IMR-90 (cell line): ENCODE measurements at places on chromosomes 6 and 20.

- DNase-seq, result no peak
- H3K27me3 ChIP-seq, result peaks cover 41% of the 10 kb centered on the region
- H3K36me3 ChIP-seq, result no peaks in the 10 kb centered on the region
- H3K27ac ChIP-seq, result no peak overlapping the region
These were observed 5.6 kb downstream of the CD93 start for GRCh38 chr20:23080521-23080920.

DNA sequence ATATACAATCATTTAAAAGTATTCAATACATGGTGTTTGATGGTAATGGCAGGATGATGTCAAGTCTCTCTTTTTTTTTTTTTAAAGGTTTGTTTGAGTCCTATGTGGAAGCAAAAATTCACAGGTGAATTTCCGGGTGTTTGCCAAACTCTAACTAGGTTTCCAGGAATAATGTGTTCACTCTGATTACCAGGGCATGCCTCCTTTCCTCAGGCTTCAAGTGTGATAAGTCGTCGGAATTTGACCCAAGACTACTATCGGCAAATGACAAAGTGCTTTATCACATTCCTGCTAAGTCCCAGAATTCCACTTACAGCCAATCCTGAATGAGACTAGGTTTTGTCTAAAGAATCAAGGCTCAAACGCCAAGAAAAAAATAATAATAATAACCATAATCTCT lies 7.3 kb downstream of the OARD1 start:
- no peaks in the 10 kb centered on the region for H3K27me3 ChIP-seq
- DNase-seq, result no peak
- H3K36me3 ChIP-seq, result no peaks in the 10 kb centered on the region; the same call in 1 of the 2 replicates
- no peak overlapping the region for H3K4me3 ChIP-seq
- H3K4me1 ChIP-seq, result no peaks in the 10 kb centered on the region

- DNase-seq, result no peak
- no peak overlapping the region for H3K27ac ChIP-seq
- no peaks in the 10 kb centered on the region for H3K27me3 ChIP-seq
- H3K4me3 ChIP-seq, result no peak overlapping the region
- no peaks in the 10 kb centered on the region for H3K36me3 ChIP-seq
These were observed 234.7 kb upstream of the FKBP1C start for GRCh38 chr6:62976566-62976965.

GRCh38 chr6:12458558-12458957 lies 168.4 kb downstream of the EDN1 start:
- peaks cover 3% of the 10 kb centered on the region; the same call in 1 of the 2 replicates for H3K27me3 ChIP-seq
- no peak overlapping the region for H3K27ac ChIP-seq
- DNase-seq, result no peak

DNA sequence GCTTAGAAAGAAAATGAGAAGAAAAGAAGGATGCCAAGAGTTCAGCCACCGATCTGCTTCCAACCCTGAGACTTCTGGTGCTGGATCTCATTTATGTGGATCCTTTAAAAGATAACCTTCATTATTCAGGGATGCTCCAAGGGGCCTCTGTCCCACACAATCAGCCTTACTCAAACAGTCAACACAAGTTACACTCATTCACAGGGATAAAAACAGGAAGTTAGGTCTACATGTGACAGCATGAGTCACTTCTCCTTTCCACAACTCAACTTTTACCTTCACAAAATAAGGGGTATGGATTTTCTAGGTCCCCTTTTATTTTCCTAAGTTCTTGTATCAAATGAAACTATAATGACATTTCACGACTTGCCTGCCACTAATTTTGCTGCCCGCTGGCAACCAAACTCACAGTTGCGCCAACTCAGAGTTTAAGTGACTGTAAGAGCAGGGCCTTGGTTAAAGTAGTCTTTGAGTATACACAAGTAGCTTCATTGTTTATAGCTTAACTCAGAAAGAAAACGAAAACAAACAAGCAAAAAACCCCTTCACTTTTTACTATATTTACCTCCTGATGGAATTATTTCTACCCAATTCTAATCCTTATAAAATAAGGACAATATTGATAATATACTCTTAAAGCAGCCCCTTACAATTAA lies 278.8 kb upstream of the RUNX2 start:
- peak; percentile 28 for DNase-seq
- no peak overlapping the region for H3K27ac ChIP-seq
- H3K4me1 ChIP-seq, result no peaks in the 10 kb centered on the region
- no peaks in the 10 kb centered on the region for H3K27me3 ChIP-seq

- no peak overlapping the region for H3K27ac ChIP-seq
- H3K36me3 ChIP-seq, result no peaks in the 10 kb centered on the region
- no peak overlapping the region for H3K4me3 ChIP-seq
- no peak for DNase-seq
- H3K4me1 ChIP-seq, result no peaks in the 10 kb centered on the region
- no peaks in the 10 kb centered on the region for H3K27me3 ChIP-seq
These were observed 324.4 kb upstream of the NT5E start for GRCh38 chr6:85125526-85125925.

GRCh38 chr6:155054491-155055250 lies 59.6 kb downstream of the TIAM2 start:
- H3K27me3 ChIP-seq, result no peaks in the 10 kb centered on the region
- H3K36me3 ChIP-seq, result no peaks in the 10 kb centered on the region
- H3K4me3 ChIP-seq, result no peak overlapping the region
- H3K27ac ChIP-seq, result no peak overlapping the region
- H3K4me1 ChIP-seq, result no peaks in the 10 kb centered on the region
- DNase-seq, result no peak

- H3K27ac ChIP-seq, result no peak overlapping the region
- no peak overlapping the region for H3K4me3 ChIP-seq
- no peak for DNase-seq
- H3K4me1 ChIP-seq, result no peaks in the 10 kb centered on the region
- H3K27me3 ChIP-seq, result no peaks in the 10 kb centered on the region
These were observed 85.4 kb downstream of the NDUFAF5 start for GRCh38 chr20:13870170-13870748.

GRCh38 chr20:51059862-51060261 lies 37.0 kb upstream of the KCNG1 start:
- peaks cover 42% of the 10 kb centered on the region for H3K27me3 ChIP-seq
- H3K4me3 ChIP-seq, result no peak overlapping the region
- no peaks in the 10 kb centered on the region for H3K36me3 ChIP-seq
- DNase-seq, result peak; percentile 20

GRCh38 chr20:23007886-23008655 lies 27.0 kb upstream of the SSTR4 start:
- no peaks in the 10 kb centered on the region for H3K4me1 ChIP-seq
- DNase-seq, result no peak
- no peaks in the 10 kb centered on the region for H3K27me3 ChIP-seq
- H3K36me3 ChIP-seq, result no peaks in the 10 kb centered on the region
- H3K4me3 ChIP-seq, result no peak overlapping the region

- peaks cover 85% of the 10 kb centered on the region for H3K27me3 ChIP-seq
- H3K36me3 ChIP-seq, result no peaks in the 10 kb centered on the region
- no peak for DNase-seq
- no peaks in the 10 kb centered on the region; the same call in 1 of the 2 replicates for H3K4me1 ChIP-seq
These were observed 71.1 kb downstream of the SRC start for GRCh38 chr20:37416848-37417616.

- H3K27me3 ChIP-seq, result no peaks in the 10 kb centered on the region
- peak; percentile 2 for DNase-seq
- H3K27ac ChIP-seq, result no peak overlapping the region
- no peaks in the 10 kb centered on the region for H3K36me3 ChIP-seq
These were observed 142.9 kb downstream of the ADGRB3 start for GRCh38 chr6:68777956-68778355.

DNA sequence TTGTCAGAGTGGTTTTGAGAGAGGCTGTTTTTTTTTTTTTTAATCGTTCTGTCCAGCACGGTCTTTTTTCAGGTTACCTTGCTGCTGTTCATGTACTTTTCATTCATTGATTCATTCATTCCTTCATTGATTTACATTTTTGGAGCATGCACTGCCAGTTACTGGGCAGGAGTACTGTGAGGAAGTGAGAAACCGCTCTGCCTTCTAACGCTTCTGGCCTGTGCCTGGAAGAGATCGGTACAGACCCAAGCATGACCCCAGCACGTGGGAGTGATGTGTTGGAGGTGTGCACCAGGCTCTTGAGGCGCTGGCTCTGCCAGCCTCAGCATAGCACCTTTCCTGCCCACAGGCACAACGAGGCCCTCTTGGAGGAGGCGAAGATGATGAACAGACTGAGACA lies 9.1 kb downstream of the RIPK1 start:
- peaks cover 6% of the 10 kb centered on the region for H3K4me1 ChIP-seq
- no peak overlapping the region for H3K4me3 ChIP-seq
- H3K27ac ChIP-seq, result no peak overlapping the region
- no peaks in the 10 kb centered on the region for H3K27me3 ChIP-seq
- H3K36me3 ChIP-seq, result peaks cover 37% of the 10 kb centered on the region

GRCh38 chr20:63576311-63576710 lies 2.3 kb upstream of the HELZ2 start:
- DNase-seq, result no peak
- H3K36me3 ChIP-seq, result peaks cover 6% of the 10 kb centered on the region; the same call in 1 of the 2 replicates
- no peaks in the 10 kb centered on the region for H3K27me3 ChIP-seq
- H3K27ac ChIP-seq, result no peak overlapping the region
- no peak overlapping the region for H3K4me3 ChIP-seq
- peaks cover 10% of the 10 kb centered on the region for H3K4me1 ChIP-seq

DNA sequence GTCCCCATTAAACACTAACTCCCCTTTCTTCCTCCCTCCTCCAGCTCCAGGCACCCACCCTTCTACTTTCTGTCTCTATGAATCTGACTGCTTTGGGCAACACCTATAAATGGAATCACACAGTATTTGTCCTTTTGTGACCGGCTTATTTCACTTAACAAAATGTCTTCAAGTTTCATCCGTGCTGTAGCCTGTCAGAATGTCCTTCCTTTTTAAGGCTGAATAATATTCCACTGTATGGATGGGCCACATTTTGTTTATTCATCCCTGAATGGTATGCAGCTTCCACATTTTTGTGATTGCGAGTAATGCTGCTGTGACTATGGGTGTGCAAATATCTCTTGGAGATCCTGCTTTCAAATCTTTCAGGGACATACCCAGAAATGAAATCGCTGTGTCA lies 28.4 kb downstream of the BMP7 start:
- H3K4me1 ChIP-seq, result no peaks in the 10 kb centered on the region
- no peaks in the 10 kb centered on the region; the same call in 1 of the 2 replicates for H3K27me3 ChIP-seq
- no peak overlapping the region for H3K27ac ChIP-seq
- no peak for DNase-seq
